ENCODE measurements at places on chromosomes 2 and 18. TPM values are rescaled to one million over a fixed set of nuclear protein-coding genes. Genes with fewer than 3 reads are reported as not detected.

DNA sequence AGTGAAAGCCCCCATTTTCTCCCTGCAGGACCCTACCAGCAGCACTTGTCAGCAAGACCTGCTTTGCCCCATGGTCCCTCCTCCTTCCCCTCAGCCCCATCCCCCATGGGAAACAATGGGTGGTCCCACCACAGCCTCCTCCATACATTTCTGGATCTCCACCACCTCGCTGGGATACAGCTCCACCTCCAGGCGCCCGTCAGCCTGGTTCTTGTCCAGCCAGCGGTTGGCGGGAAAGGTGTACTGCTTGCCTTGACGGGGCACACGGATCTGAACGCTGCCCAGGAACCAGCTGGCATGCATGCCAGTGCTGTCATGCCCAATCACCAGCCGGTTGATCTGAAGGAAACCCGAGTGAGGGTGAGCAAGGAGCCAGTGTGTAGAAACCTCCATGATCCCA lies 90.9 kb downstream of the LOXHD1 start:
- DNase-seq: no peak

- DNase-seq: no peak
Measured at GRCh38 chr2:238030422-238031155, 30.2 kb upstream of the SCLY start.

GRCh38 chr2:47236503-47237215 lies 81.6 kb upstream of the STPG4 start:
- DNase-seq: no peak

Gene CCDC121
- 10.2 TPM for total RNA-seq

Measured in testis (tissue), 5 donors.